Coronary artery (tissue), 2 donors: ENCODE measurements at places on chromosomes 16 and 17.

DNA sequence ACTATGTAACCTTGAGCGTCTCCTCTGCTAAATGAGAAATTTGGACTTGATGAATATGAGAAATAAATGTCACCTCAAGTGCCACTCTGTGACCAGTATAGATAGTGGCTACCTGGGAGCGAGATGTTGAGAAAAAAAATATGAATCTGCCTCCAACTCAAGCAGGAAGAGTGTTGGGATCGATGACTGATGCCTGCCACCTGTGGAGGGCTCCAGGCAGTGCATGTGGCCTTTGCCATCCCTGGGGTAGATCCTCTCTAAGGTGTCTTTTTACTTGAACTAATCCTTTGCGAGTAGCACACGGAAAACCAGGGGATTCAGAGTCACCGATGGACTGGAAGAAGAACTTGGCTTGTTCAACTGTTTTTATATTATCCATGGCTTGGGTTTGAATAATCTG, 9.4 kb downstream of the CCDC182 start:
- no peak for DNase-seq

- no peak for DNase-seq
Measured at GRCh38 chr17:39026980-39027451, 59.8 kb upstream of the FBXO47 start.

GRCh38 chr16:85733839-85734170, 17.1 kb downstream of the C16orf74 start:
- DNase-seq = no peak

- DNase-seq = no peak
Measured at GRCh38 chr17:78366109-78366848, 6.4 kb upstream of the SOCS3 start.

DNA sequence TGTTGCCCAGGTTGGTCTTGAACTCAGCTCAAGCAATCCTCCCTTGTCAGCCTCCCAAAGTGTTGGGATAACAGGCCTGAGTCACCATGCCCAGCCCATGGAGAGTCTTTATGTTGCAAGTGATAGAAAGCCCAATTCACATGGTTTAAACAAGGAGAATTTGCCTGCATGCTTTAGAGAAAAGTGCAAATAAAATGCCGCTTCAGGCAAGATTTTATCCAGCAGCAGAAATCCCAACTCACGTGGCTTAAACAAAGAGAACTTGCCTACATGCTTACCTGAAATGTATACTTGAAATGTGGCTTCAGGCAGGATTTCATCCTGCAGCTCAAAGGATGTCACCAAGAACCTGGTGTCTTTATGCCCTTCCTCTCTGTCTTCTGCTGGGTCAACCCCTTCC, 28.8 kb upstream of the XYLT2 start:
- no peak for DNase-seq

- no peak for DNase-seq
Measured at GRCh38 chr17:68924793-68925720, 30.1 kb downstream of the ABCA8 start.

DNA sequence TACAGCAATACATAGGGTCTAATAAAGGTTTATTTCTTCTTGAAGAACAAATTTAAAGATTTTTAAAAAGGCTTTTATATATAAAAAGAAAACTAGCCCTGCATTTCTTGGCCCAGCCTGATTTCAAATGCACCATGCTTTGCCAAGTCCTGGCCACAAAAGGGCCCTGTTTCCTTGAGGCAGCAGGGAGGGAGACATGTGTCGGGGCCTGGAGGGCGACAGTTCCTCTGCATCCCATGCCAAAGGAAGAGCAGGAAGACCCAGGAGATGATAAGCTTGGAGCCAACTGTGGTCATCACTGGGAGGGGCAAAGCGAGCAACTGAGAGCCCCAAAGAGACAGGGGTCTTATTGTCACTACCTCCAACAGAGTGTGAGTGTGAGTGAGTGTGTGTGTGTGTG, 571.5 kb upstream of the PSMD7 start:
- DNase-seq = no peak

DNA sequence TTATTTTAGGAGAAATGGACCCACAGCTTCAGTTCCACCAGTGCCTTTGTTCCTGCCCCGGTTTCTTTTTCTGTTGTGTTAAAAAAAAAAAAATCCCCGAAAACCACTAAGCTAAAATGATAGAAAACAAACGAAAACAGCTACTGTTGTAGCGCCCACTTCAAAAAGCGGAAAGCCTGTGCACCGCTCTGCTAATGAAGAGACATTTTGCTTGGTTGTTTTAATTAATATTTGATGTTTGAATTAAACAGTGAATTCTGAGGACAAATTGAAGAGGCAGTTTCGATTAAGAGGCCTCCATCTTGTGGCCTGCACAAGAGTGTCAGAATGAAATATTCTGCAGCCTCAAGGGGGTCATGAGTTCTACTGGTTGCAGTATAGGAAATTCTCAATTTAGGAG, 186.7 kb downstream of the RPTOR start:
- no peak for DNase-seq

- DNase-seq = no peak
Measured at GRCh38 chr16:83774066-83774465, 33.7 kb upstream of the HSBP1 start.

DNA sequence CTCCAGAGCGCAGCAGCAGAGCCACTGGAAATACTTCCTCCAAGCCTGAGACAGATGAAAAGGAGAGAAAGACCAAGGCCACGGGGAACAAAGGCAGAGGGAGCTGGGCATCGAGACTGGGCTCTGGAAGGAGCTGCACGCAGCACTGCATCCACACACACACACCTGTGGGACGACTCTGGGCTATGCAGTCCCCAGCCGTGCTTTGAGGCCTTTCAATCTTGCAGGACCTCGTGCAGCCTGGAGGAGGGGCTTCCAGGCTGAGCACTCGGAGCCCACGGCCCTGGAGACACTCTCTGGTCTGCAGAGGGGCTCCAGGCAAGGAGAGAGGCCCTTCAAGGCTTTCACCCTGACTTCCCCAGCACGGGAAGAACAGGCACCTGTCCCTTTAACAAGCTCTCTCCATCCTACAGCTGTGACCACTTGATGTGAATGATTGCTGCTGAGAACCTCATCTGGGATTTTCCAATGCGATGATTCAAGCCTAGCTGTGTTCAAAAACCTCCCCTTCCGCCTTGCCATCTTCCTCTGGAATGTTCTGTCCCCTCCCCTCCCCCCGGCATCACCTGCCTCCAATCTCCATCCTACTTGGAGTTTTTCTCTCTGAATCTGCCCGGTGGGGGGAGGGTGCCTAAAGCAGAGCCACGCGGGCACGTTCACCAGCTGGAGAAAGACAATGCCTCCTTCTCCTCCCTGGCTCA, 37.5 kb downstream of the RBFOX3 start:
- DNase-seq = no peak

DNA sequence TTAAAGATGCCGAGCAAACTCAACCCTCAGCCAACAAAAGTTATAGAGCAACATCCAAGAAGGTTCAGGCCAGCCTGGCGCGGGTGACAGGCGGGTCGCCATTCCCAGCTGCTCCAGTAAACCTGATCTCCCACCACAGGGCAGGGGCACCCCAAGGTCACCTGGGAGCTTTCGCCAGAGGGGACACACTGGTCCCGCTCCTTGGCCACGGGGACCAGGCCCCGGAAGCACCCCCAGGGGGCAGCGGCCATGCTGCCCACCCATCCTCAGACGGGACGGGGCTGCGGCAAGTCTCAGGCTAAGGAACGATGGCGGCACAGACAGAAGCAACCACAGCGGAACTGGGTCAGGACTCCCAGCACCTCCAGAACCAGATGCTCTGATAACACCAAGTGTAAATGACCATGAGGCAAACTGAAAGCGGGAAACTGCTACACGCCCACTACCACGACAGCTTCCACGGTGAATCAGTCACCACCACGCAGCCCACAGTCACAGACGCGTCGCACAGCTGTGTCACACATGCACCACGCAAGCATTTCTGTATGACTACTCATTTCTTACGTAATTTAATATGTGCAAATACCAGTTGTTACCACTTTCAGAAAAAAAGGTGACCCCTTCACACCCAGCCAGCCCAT, 14.1 kb upstream of the CCDC154 start:
- DNase-seq = no peak

DNA sequence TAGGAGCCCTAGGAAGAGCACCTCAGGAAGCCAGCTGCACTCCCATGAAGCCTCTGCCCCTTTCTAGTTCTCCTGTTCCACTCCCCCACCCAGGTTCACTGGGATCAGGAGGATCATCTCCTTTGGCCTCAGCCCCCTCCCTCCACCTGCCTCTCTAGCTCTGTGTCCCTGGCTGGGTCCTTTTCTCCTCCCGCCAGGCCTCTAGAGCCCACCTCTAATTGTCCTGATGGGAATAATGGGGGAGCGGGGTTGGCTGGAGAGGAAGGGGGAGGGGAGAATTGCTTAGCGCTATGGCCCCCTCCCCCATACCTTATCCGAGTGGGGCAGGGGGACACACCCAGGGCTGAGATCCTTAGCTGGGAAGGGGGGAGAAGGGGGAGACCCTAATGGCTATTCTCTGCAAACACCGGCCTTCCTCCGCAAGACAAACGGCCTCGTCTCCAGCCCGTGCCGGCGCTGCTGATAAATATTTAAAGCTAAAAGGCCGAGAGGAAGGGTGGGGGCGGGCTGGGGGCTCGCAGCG, 997 bp downstream of the HOXB7 start:
- DNase-seq = no peak
